LoVo (cell line): ENCODE measurements at places on chromosomes 2 and 18.
A peak's percentile ranks its signal among the peaks of the same experiment; 100 is the strongest.

DNA sequence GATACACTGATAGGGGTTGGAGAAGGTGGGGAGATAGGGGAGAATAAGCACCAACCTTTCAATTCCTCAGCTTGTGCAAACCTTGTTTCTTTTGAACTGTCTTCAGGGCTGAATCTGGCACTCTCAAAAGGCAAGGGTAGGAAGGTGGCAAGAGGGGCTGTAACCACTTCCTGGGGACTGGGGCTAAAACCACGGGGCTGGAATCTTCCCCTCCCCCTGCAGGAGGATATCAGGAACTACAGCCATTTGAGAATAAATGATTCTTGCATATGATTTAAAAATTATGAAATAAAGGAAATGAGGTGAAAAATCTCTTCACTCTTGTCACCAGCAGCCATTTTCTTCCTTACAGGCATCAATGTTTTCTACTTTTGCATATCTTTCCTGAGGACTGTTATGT is 50.8 kb downstream of the ATOH8 start:
- DNase-seq: peak; percentile 11

DNA sequence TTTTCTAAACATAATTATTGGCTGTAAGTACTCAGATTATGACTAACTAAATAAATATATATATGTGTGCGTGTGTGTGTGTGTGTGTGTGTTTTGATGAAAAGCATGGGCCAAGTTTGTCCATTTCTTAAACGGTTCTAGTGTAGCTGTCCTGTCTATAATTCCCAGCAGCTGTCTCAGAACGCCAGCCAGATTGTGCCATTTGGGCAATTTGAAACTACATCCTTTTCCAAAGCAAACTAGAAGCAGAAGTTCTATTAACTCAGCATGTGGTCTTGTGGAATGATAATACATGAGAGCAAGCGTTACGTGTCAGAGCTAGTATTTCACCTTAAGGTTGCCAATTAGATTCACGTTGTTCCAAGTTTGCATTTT is 1.7 kb downstream of the ARHGAP28 start:
- no peak for DNase-seq

DNA sequence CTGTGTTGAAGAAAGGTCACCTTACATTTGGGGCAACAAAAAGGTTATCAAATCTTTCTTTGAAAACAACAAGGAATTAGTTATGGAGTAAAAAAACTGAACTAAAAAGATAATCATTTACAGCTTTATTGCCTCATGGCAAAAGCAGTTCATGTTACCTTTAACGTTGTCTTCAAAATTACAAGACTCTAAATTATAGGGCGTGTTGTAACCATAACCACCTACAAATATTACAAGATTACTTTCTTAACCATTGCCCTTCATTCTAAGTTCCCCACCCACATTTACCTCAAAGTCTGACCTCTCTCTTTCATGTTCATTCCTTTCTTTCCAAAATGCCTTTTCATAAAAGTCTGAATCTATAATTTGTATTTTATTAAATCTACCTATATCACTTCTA is 74.6 kb upstream of the LRATD1 start:
- DNase-seq: peak; percentile 42

GRCh38 chr2:102335871-102336366 is 19.7 kb upstream of the IL18R1 start:
- no peak for DNase-seq

DNA sequence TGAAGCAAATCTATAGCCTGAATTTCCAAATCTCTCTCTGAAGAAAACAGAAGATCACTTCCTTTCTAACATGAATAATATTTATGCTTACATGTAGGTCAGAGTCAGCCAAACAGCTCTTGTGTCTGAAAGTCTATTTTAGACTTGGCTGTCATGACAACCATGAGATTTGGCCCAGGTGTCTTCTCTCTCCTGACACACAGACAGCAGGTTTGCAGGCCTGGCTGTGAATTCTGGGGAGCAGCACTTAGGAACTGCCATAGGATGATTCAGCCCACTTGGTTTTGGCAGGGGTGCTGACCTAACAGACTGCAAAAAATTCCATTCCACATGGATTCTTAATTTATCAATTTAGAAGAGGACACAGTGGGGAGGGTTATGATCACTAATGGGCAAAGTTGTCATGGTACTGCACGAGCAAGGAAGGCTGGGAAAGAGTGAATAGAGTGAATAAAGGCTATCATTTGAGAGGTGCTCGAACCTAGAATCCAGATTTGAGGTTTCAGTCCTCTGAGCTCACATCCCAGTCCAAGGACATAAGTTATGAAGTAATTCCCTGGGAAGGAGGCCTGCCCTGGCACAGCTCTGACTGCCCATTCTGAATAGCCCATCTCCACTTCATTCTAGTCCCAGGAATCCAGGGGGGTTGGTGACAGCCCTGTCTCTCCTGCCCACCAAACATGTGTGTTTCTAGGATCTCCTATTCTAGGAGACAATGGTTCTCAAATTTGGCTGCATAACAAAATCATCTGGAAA is 453.9 kb upstream of the TRIB2 start:
- no peak for DNase-seq

DNA sequence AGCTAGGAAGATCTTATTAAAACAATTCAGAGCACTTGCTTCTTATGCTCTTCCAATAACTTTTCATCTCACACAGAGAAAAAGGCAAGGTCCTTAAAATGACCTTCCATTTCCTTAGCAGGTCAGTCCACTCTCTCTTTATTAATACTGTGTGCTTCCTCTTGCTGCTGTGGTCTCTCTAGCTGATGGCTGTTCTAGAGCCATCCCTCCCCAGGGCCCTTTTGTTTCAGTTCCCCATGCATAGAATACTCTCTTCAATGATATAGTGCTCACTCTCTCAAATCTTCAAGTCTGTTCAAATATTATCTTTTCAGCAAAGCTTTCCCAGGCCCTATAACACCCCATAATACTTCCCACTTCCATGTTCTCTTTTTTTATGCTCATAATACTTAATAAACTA is 469.3 kb downstream of the METTL4 start:
- DNase-seq: no peak

DNA sequence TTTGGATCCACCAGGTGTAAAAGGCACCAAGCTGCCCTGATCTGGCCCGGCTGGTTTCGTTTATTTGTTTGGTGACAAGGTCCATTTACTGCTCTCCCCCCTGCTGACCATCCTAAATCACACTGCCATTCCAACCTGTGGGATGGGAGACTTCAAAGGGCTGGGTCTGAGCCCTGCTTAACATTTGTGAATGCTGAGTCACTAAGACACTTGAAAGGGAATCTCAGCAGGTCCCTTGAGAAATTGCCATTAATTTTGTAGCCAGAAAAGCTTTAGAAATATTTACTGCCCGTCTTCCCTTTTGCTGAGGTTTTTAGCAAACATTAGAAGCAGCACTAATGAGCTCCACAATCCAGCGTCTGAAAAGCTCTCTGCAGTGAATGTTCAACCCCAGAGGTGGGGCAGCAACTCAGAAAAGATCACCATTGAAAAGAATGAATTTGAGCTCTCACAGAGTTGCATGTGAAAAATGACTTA is 133.8 kb downstream of the ARL4C start:
- peak; percentile 97 for DNase-seq

GRCh38 chr2:217071416-217071815 is 211.6 kb upstream of the TNP1 start:
- DNase-seq: no peak

DNA sequence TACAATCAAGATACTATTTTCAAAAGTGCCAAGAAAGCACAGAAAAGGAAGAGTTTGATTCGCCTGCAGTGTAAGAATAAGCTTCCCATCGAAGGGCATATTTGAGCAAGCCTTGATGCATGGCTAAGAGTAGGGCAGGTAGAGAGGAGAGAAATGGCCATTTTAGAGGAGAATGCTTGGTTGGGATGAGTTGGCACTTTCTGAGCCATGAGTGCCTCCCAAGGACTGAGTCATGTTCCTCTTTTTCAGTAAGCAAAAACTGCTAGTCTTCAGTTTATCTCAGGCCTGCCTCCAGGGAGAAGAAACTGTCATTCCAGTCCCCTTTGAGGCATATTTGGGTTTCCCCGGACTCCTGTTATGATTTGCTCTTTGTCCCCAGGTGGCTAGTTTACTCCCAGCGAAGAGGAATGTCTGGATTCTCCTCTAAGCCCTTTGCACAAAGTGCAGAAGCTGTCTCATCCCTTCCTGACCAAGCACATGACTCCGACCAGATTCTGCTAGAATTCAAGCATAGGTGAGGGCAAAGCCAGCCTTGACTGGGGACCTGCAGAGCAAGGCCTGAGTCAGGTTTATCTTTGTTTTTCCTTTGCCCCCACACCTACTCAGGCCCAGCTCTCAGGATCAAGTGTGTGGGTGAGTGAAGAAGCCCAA is 115.2 kb downstream of the TTC32 start:
- DNase-seq: no peak

DNA sequence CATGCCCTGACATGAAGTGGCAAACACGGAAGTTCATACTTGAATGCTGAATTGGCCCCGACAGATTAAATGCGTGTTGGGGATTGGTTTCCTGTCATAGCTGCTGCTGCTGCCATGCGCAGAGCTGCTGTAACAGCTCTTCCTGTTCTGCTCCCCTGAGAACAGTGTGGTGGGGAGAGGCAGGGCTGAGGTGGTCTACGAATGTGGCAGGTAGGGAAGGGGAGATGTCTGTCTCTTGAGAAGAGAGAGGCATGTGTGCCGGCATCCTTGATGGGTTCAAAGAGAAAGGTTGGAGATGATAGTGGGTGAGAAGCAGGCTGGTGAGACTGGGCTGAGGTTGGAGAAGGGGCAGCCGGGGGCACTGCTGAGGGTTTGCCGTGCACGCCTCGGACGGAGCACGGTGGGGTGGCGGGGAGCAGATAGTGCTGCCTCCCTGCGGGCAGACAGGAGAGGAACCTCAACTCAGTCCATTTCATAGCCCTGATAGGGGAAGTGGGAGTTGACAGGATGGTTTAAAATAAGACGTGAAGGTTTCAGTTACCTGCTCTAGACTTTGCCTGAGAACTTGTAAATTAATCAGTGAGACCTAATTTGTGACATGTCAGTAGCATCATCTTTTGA is 46.1 kb downstream of the TMEM185B start:
- DNase-seq: no peak

DNA sequence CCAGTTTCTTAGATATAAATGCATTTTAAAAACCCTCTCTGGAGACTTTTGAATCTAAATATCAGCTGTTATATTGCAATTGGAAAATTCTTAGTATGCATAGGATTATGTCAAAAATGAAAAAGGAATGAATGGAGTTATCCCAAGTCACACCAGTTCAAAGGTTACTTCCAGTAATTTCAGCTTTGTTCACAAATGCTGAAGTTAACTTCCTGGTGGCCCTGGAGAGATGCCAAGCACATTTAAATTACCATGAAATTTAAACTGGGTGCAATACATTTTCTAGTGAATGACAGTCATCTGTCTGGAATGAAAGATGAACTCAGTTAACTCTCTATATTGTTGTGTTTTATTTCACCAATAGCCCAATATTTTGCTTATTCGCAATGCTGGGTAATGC is 753.9 kb downstream of the SUCLG1 start:
- DNase-seq: peak; percentile 1
